ACHN (cell line): ENCODE measurements at places on chromosomes 1 and 21.
A peak's percentile ranks its signal among the peaks of the same experiment; 100 is the strongest.

GRCh38 chr1:201008666-201009360, 14.7 kb downstream of the KIF21B start:
- no peak for DNase-seq

DNA sequence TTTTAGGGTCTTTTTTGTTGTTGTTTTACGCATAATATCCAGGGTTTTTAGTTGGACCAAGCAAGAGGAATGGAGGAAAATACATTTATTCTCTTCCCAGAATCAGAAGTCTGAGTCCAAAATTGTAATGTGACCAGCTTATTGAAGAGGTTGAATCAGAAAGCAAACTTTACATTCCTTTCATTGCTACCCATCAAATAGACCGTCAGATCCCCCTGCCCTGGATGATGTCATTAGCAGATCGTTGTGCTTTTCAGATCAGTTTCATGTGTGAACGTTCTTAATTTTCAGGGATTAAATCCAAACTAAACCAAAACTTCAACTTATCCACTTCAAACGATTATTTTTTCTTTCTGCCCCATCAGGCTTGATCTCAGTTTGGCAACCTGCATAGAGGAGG, 85.7 kb upstream of the NGF start:
- no peak for DNase-seq

DNA sequence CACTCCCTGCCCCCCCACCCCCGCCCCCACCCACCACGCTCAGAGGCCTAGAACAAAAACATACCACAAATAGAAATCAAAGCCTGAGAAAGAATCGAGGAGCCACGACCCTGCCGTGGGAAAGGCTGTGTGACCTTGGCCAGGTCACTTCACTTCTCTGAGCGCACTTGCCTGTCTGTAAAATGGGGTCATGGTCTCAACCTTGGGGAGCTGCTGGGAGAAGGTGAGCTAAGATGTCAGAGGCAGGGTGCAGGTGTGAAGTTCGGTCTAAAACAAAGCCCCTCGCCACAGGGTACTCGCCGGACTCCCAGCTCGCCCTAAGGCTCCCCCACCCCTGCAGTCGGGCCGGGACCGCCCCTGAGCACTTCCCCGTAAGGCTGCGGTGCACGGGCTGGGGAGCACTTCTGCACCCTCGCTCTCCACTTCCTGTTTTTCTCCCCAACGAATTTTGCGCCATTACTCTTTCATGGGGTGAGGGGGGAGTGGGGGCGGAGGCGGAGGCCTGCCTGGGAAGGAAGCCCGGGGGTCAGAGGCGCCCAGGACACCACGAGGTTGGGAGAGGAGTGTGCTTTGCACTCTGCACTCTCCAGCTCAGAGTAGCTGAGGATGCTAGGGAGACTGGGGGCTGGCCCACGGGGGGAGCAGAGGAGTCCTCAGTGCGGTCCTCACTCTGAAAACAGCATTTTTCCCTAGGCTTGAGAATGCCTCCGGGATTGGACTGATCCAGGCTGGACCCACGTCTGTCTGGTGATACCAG, 21.9 kb upstream of the PIK3CD start:
- DNase-seq, result no peak

- DNase-seq, result no peak
Observed at GRCh38 chr1:108327534-108328466, 83.9 kb upstream of the NBPF4 start.

DNA sequence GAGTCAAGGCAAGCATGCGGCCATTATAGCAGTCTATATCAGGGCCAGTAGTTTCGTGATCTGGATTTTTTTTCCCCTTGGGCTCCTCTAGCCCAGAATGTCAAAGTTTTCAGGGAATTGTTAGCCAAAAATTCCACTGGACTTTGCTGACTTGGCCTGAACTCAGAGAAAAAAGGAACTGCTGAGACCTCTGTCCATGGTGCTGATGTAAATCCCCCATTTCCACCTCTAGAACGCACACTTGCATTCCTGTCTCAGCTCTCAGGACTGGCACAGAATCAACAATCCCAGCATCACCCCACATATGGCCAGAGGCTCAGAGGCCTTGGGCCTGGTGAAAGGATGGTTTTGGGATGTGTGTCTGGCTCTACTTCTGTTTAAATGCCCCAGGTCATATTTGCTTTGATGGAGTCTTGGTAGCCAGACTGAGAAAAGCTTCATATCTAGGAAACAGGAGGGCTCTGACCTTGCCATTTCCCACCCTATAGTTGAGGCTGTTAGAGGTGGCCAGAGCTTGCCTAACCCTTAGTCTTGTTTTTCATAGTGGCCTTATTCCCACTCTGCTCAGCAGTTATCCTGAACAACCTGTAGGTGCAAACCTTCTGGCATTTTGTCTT, 16.9 kb upstream of the EFCAB14 start:
- DNase-seq, result peak; percentile 64
